ENCODE measurements at places on chromosomes 5 and 9.
A peak's percentile ranks its signal among the peaks of the same experiment; 100 is the strongest.

GRCh38 chr9:107176436-107177151 lies 106.5 kb upstream of the RAD23B start:
- H3K4me3 ChIP-seq: no peak overlapping the region
- H3K36me3 ChIP-seq: no peaks in the 10 kb centered on the region
- no peaks in the 10 kb centered on the region for H3K4me1 ChIP-seq
- no peak for DNase-seq
- no peaks in the 10 kb centered on the region for H3K27me3 ChIP-seq
- no peak overlapping the region for H3K27ac ChIP-seq

DNA sequence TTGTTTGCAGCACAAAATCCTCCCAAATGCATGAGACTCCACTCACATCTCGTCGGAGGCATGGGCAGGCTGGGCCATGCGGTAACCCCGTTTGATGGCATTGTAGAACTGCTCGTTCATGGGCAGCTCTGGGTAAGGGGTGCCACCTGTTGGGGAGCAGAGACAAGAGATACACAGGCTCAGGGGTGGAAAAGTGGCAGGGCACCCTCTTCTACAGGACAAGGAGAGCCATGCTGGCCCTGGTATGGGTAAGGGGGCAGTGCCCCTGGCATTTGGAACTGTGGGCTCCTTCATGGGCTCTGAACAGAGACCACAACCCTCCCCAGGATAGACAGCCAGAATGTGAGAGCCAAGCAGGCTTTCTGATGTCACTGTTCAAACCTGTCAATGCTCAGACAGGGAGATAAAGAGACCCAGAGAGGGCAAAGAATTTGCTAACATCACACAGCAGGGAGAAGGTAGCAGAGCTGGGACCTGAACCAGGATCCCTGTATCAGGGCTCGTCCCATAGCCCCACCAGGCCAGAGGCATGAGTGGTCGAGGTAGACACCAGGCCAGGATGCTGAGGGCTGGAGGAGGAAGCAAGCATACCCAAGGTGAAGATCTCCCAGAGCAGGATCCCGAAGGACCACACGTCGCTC lies 33.2 kb upstream of the CSF1R start:
- no peak overlapping the region for H3K4me3 ChIP-seq
- H3K27me3 ChIP-seq: no peaks in the 10 kb centered on the region
- H3K27ac ChIP-seq: no peak overlapping the region
- no peaks in the 10 kb centered on the region for H3K36me3 ChIP-seq

- no peak for DNase-seq
- H3K27me3 ChIP-seq: no peaks in the 10 kb centered on the region
- H3K27ac ChIP-seq: peak overlapping the region; percentile 76
- H3K4me3 ChIP-seq: no peak overlapping the region
These were observed 5.2 kb upstream of the RAPGEF6 start for GRCh38 chr5:131640043-131640856.

GRCh38 chr5:7980881-7981280 lies 111.9 kb downstream of the MTRR start:
- H3K27ac ChIP-seq: no peak overlapping the region
- H3K4me3 ChIP-seq: no peak overlapping the region
- H3K36me3 ChIP-seq: no peaks in the 10 kb centered on the region
- no peaks in the 10 kb centered on the region for H3K27me3 ChIP-seq

All from spleen (tissue), 13 donors.